ENCODE measurements at places on chromosomes 5 and 9.

GRCh38 chr9:129332581-129332980, 154.5 kb upstream of the IER5L start:
- no peak for DNase-seq

- no peak for DNase-seq
Measured at GRCh38 chr9:7780261-7780988, 19.2 kb downstream of the DMAC1 start.

GRCh38 chr5:80623999-80624398, 30.5 kb upstream of the MSH3 start:
- DNase-seq = no peak

GRCh38 chr5:53180991-53181390, 71.4 kb upstream of the MOCS2 start:
- no peak for DNase-seq

DNA sequence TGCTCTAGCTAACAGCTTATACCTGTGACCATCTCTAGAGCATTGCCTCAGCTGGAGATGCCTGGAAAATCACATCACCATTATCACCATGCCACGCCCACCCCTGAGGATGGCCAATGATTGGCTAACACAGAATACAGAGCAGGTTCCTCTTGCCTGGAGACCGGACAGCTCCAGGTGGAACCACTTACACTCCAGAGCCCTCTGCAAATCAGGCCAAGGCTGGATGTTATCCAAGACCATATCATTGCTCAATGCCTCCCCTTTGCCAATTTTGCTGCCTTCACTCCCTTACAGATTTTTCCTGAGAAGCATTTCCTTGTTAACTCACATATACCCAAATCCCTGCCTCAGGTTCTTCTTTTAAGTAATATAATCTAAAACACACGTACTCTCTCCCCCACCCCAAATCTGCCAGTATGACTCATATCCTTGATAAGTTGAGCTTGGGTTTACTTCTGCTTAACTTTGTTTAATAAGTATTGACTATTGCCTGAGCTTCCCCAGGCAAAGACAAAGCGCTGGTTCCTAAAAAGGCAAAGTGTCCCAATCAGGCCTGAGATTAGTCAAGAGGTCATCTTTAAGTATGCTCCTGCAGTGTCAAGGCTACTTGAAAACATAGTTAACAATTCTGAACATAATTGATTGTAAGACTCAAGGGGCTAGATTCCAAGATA, 309.6 kb downstream of the EPB41L4A start:
- DNase-seq = no peak

GRCh38 chr9:13879981-13880380, 434.0 kb downstream of the NFIB start:
- no peak for DNase-seq

DNA sequence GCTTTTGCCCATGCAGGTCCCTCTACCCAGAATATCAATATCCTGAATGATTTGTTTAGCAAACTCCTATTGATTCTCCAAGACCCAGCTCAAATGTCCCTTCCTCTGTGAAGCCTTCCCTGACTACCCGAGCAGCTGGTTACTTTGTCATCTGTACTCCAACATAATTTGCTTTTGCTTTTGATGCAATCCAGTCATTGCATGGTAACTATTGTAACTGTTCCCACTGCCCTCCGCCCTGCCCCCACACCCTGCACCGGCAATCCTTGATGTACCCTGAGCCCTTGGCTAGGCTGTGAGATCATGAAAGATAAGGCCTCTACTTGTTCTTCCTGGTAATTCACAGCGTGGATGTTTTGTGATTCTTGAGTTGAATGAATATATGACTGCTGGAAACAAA, 119.9 kb upstream of the BOD1 start:
- DNase-seq = no peak

DNA sequence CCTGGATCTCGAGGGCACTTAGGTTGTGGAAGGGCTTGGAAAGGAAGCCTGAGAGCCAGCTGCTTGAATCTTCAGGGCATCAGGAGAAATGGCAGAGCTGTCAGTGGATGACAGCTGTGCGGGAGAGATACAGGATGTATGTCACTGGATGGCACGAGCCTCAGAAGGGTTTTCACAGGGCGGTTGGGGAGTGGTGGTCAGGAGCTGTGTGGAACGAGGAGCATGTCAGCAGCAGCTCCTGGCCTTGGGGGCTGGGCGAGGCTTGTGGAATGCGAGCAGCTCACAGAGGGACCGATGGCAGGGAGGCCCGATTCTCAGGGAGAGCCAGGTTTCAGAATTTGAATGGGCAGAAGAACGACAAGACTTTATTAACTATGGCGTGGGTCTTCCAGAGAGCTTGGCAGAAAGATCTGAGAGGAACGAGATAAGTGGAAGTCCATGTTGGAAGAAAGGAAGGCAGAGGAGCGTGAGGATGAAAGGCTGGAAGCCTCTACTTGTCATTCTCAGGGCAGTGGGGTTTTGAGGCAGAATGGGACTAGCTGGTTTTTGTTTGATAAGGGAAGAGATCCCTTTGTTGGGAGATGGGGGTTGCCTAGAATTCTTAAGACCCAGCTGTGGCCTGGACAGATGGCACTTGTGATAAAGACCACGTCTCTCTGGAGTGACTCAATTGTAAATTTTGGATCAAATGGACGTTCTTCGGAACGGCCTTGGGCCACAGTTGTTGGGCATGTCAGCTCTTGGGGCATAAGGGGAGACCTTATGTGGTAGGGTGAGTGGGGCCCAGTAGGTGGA, 60.3 kb downstream of the SNX30 start:
- DNase-seq = peak; percentile 81

- no peak for DNase-seq
Measured at GRCh38 chr5:125348221-125348692, 601.8 kb upstream of the ZNF608 start.

DNA sequence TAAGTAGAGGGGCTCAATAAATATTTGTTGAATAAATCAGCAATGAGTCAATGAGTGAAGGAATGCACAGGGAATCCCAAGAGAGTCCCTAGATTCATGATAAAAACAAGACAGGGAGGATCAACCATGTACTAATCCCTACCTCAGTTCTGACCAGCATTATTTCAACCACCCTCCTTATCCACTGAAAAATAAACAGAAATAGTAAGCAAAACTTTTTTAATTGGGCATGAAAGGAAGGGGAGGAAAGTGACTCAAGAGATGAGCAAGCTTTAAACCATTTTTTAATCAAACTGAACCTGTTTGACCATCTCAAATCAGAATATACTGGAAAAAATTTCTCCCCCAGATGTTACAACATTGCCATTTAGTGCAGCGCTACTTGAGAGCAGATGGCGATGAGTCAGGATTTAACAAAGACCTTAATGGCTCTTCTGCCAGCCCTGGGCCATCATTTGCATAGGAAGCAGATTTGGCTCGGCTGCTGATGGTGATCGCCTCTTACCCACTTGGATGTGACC, 194.8 kb upstream of the SLC30A5 start:
- DNase-seq = no peak

DNA sequence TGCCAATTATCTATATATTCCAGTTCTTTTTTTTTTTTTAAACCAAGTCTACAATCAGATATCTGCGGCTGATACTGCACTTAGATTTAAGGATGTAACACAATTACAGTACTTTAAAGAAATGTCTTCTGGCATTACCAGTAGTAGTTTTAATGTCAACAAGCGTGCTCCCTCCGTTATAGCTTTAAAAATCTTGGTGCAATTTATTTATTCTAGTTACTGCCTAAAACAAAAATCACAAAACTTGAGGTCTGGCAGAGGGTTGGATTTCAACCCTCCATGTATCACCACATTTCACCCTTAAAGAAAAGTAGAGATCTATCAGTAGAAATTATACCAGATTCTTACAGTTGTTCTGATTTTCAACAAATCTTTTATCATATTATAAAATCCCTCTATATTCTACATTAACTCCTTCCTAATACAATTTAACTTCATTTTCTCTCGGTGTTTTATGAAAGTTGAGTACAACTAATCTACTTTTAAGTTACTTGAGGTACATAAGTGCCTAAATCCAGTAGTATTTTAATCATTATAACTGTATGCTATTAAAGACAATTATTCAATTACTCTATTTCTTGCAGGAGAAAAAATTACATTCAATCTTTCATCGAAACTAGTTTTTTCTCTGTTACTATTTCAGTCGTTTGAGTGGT, 2.0 kb upstream of the RICTOR start:
- no peak for DNase-seq

DNA sequence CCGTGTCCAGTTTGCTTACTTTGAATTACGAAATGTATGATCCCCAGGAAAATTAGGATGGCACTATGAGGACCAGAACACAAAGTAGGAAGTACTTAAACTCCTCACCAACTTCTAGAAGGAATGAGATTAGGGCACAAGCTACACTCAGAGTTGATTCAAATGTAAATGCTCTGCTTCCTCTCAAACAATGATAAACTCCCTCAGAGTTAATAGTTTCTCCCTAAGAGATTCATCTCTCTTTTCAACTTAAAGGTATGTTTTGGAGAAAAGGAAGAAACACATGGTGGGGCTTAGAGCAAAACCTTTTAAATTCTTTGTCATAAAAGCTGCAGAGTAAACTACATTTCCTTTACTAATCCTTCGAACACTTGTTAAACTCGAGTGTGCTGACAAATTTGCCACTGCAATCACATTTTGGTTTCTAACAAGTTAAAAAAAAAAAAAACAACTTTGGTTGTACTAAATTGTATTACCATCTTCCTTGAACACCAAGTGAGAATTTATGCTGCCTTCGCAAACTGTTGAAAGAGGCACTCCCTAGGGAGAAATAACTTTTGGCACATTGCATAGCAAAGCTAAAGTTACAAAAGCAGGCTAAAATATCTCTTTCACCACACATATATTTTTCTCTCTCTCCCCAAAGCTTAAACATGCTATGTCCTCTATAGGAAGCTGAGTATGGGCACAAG, 66.6 kb downstream of the DENND1A start:
- no peak for DNase-seq
